GM06990 (cell line): ENCODE measurements at places on chromosomes 1 and 21.

GRCh38 chr1:47656719-47657685, 219.2 kb downstream of the FOXD2 start:
- DNase-seq: no peak

DNA sequence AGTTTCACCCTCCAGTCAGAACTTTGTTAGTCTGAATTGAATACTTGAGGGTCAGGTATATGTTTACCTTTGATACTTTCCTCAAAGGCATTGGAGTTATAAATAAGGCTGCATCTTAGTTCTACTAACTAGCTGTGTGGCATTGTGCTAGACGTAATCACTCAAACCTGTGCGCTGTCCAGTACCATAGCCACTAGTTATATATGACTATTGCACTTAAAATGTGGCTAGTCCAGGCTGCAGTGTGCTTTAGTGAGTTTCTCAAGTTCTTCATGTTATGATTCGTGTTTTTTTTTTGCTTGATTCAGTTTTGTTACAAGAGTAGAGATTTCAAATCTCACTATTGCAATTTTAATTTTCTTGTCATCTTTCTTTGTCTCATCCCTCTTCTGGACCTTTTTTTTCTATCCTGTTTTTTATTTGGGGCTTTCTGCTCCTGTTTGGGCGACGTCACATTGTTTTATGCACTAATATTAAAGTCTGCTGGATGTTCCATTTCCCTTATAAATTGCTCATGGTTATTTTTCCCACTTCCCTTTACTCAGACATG, 5.7 kb downstream of the MAN1A2 start:
- no peak for DNase-seq

GRCh38 chr1:233614173-233614742, 352 bp downstream of the KCNK1 start:
- DNase-seq: peak; percentile 60

DNA sequence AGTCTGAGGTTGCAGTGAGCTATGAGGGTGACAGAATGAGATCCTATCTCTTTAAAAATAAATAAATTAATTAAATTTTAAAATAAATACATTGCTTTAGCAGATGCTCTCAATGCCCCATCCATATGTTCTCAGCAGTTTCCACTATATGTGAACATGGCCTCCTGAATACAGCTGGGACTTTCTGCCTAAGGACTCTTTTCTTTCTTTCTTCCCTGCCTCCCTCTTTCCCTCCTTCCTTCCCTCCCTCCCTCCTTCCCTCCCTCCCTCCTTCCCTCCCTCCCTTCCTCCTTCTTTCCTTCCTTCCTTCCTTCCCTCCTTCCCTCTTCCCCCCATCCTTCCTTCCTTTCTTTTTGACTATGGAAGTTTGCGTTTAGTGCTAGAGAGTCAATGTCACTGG, 10.2 kb upstream of the GRIK1 start:
- DNase-seq: no peak

GRCh38 chr1:181250038-181250437, 161.5 kb downstream of the IER5 start:
- DNase-seq: no peak

- DNase-seq: no peak
Measured at GRCh38 chr1:155082301-155083051, 3.8 kb downstream of the EFNA3 start.

DNA sequence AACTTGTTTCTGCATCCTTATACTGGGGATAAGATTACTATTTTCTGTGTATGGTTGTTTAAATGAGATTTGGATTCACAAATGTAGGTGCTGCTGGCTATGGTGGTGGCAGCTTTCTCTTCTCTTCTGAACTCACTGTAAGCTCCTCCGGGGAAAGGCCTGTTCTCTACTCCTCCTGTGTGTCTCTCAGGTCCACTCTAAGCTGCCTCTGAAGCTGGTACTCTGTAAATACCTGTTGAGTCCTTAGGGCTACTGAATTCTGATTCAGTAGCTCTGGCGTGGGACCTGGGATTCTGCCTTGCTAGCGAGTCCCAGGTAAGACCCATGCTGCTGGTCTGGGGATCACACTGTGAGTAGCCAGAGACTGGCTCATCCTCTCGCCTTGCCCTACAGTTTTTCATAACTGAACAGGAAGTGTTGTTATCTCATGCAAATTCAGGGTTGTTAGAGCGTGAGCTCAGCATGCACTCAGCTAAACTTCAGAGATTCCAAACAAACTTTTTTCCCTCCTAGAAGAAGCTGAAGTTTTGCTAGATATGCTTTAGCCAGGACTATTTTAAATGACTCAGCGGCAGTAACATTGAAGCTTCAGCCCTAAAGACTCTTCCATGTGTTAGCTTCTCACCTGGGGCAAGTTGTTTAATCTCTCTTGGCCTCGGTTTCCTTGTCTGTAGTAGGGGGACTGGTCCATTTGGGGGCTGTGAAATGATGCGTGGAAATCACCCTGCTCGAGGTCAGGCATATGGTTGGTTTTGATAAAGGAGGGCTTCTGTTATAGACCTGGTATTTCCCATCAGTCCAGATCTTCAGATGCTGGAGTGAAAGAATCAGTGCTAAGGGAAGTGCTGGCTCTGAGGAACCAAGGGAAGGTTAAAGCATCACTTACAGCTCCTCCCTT, 271.5 kb upstream of the TMEM51 start:
- peak; percentile 23 for DNase-seq

DNA sequence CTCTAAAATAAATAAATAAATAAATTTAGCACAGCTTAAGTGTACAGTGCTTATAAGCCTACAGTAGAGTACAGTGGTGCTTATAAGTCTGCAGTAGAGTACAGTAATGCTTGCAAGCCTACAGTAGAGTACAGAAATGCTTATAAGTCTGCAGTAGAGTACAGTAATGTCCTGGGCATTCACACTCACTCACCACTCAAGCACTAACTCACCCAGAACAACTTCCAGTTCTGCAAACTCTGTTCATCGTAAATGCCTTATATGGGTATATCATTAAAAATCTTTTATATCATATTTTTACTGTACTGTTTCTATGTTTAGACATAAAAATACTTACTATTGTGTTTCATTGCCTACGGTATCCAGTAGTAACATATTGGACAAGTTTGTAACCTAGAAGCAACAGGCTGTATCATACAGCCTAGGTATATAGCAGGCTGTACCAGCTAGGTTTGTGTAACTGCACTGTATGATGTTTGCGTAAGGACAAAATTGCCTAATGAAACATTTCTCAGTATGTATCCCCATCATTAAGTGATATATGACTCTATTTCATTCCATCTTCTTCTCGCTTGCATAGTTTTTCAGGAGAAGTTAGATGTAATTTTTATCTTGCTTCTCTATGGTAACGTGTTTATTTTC, 14.0 kb upstream of the S100B start:
- no peak for DNase-seq

DNA sequence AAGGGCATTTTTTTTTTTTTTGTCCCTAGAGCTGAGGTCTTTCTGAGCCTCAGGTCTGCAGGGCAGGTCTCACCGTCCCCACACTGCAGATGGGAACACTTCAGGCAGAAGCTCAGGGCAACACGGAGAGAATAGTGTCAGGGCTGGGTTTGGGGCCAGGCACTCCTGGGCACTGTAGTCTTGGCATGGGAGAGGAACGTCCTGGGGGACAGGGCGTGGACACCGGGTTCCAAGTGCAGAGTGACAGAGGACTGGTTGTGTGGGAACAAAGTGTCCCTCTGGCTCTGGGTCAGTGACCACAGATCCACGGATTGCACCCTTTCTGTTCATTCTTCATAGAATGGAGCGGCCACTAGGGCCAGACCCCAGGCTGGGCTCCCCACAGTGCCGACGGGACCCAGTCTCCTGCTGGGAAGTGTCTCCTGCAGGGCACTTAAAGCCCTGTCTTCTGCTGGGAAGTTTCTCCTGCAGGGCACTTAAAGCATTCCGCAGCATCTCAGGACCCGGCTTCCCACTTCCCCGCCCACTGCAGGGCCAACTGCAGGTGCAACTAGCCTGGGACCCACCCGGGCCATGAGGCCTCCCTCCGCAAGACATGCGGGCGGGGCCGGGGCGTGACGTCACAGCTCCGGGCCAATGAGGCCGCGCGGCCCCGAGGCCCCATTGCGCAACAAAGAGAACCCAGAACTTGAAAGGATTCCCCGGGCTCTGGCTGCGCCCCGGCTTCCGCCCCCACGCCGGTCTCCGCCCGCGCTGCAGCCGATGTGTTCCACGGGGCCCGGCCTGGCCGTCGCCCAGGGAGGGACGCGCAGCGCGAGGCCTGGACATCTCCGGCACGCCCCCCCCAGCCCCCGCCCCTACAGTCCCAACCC, 1.2 kb downstream of the GPR153 start:
- DNase-seq: peak; percentile 85
